Dermis blood vessel endothelial cell (primary cell): ENCODE measurements at places on chromosomes 5 and 9. TPM values are rescaled to one million over a fixed set of nuclear protein-coding genes. Genes with fewer than 3 reads are reported as not detected.

FAXDC2 gene
- 11.4 and 11.9 TPM in 2 replicates for total RNA-seq

MEGF10 gene
- 0.37 and 1.4 TPM in 2 replicates for total RNA-seq

GPR150 gene
- total RNA-seq, result 0.05 and 0.17 TPM in 2 replicates

DNA sequence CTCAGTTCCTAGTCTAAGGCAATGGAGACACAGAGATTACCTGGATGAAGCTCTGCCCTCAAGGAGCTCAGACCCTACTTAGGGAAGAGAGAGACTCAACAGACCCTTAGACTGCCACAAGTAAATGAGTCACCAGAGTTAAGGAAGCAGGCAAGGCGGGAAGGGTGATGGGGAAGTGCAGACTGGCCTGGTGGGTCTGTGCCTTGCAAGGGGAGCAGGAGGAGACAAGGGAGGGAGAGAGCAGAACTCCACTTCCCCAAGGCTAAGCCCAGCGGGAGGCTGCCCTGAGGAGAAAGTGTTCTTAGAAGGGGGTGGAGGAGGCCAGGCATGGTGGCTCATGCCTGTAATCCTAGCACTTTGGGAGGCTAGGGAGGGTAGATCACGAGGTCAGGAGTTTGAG lies 83.7 kb downstream of the HRH2 start:
- DNase-seq, result no peak

DNA sequence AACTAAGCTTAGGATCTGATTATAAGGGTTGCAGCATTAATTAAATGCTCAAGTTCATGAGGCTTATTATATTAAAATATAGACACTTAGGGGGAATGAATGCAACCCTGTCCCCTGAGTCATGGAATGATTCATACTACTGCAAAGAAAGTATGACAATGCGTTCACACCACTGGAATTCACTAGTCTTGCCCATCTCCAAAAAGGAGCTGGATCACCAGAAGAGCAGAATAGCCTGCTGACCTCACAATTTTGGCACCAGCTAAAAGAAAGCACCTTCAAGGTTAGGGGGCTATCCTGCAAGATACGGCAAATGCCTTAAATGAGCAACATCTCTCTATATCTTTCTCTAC lies 32.0 kb upstream of the TMED7 start:
- DNase-seq, result no peak

- DNase-seq, result no peak
Observed at GRCh38 chr5:150256410-150257064, 33.0 kb downstream of the CAMK2A start.
